Activated T-helper 1 cell treated with anti-CD3 and anti-CD28 coated beads, Interleukin-2, amount 50 U/mL, for 16 hours (primary cell): ENCODE measurements at places on chromosomes 16 and 17.

DNA sequence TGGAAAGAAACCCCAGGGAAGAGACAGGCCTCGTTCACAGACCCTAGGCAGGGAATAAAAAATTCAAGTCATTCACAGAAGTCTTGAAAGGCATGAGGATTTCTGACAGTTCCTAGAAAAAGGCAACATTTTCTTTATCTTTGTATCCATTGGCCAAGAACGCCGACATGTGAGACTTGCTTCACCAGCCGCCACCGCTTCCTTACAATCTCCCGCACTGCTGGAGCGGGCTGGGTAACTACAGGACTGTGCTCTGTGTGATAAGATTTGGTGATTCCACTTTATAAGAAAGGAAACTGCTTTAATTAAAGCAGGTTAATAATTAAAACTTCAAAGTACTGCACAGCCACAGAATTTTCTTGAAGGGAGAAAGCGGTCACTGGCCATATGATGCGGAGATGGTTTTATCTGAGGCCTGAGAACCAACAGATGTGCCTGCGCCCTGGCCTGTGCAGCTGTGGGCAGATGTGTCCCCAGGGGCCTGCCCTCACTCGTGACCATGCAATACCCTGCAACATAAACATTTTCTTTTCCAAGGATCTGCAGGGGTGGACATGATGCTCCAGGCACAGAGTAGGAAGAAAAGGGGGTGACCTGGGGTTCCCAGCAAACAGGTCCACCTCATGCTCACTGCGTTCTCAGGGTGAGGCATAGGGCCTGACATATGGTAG, 13.0 kb upstream of the LGALS3BP start:
- no peak for DNase-seq

DNA sequence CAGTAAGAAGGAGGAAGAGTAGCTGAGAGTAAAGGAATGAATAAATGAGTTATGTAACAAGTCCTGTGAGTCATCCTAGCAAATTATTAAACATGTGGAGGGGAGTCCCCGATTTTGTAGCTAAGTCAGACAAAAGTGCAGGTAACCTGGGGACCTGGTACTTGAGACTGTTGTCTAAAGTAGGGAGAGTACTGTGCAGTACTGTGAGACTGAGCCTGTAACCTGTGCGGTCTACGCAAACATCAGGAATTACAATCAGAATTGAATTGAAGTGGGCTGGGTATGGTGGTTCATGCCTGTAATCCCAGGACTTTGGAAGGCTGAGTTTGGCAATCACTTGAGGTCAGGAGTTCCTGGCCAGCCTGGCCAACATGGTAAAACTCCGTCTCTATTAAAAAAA, 35.7 kb downstream of the IKZF3 start:
- no peak for DNase-seq

DNA sequence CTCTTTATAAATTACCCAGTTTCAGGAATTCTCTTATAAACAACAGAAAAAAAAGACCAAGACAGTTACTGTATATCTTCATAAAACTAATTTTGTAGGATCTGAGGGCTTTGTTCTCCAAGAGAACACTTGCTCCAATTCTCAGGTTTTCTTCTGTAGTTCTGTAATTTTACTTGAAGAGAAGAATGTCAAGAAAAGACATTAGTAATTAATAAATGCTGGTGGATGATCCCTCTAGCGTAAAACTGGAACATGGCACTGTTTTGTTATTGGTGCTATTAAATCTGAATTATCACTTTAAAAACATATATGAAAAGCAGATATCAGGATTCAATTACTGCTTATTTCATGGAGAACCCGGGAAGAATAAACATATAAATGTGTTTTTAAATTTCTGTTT, 36.5 kb upstream of the CPHXL start:
- no peak for DNase-seq

GRCh38 chr17:45096926-45097325, 35.4 kb downstream of the PLCD3 start:
- DNase-seq: no peak

DNA sequence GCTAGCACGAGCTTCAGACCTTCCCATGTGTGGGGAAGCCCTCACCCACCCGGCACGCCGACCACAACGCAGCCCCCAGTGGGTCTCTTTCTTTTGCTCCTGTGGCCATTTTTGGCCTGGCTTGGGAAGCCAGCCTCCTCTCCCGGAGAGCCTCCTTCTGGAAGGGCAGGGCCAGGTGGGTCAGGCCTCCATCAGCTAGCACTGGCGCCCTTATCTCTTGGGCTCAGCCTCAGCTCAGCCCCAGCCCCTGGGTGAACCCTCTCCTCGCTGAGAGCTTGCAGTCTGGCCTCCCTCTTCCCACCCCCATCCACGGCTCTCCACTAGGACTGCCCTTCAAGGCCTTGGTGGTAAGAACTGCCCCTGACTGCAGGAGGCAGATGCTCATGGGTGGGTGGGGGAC, 14.7 kb upstream of the JPH3 start:
- no peak for DNase-seq

- no peak for DNase-seq
These were observed 26.6 kb upstream of the GINS3 start for GRCh38 chr16:58365623-58366022.

DNA sequence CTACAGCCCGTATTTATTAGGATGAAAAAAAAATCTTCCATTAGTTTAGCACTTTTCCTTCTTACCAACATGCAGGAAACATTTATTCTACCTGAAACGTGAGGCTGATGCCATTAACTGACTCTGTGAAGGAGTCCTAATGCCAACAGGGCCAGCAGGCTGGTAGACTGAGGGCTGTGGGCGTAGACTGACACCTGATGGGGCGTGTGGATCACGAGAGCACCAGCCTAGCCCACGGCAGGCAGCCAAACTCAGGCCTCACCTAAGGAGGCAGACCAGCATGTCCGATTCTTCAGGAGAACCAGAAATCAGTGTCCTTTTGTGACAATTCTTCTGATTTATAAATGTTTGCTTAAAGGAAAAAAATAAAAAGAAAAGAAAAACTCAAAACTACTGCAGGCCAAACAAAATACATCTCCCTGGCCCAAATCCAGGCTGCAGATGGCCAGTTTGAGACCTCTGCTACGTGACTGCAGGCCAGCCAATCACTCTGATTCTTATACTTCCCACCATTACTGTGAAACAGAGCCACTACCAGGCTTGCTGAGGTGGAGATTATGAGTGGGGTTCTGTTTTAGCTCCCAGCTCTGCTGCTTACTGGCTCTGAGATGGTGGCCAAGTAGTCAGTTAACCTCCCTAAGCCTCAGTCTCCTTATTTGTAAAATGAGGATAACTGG, 66.5 kb downstream of the GNAO1 start:
- DNase-seq: no peak

DNA sequence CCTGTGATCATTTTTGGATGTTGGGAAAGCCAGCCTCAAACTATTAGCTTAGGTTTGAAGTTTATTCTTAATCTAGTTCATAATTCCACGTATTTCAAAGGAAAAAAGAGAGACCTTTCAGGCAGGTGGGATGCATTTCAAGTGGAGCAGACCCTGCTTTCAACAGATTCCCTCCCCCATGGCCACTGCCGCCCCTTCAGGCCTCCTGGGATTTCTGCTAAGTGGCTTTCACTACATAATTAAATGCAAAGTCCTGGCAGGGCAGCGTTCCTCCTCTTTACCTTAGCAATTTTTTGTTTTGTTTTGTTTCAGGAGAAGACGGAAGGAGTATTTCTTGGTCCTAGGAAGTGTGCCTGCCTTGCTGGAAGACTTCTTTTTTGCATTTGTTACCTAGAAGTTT, 36.6 kb downstream of the MAF start:
- no peak for DNase-seq

- DNase-seq: no peak
These were observed 33.6 kb downstream of the RNF213 start for GRCh38 chr17:80294210-80294609.

DNA sequence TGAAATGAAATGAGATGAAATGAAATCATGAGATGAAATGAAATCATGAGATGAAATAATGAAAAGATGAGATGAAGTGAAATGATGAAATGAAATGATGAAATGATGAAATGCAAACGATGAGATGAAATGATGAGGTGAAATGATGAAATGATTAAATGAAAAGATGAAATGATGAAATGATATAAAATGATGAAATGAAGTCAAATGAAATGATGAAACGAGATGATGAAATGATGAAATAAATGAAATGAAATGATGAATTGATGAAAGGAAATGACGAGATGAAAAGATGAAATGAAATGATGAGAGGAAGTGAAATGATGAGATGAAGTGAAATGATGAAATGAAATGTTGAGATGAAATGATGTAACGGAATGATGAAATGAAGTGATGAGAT, 595.6 kb downstream of the TP53TG3F start:
- DNase-seq: no peak

DNA sequence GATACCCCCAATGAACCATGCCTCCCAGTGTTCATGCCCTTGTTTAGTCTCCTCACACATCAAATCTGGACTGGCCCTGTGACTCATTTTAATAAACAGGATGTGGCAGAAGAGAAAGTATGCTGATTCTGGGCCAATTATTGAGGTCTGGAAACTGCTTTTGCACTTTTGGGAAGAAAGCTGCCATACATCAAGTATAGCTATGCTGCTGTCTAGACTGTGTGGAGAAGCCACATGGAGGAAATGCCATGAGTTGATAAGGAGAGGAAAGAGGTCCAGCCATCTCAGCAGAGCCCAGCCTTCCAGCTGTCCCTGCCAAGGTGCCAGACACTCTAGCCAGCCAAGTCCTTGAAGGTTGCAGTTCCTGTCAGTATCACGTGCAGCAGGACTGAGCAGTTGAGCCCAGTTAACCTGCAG, 16.7 kb downstream of the RPRML start:
- no peak for DNase-seq

GRCh38 chr17:5561736-5562571, 22.4 kb downstream of the NLRP1 start:
- no peak for DNase-seq

DNA sequence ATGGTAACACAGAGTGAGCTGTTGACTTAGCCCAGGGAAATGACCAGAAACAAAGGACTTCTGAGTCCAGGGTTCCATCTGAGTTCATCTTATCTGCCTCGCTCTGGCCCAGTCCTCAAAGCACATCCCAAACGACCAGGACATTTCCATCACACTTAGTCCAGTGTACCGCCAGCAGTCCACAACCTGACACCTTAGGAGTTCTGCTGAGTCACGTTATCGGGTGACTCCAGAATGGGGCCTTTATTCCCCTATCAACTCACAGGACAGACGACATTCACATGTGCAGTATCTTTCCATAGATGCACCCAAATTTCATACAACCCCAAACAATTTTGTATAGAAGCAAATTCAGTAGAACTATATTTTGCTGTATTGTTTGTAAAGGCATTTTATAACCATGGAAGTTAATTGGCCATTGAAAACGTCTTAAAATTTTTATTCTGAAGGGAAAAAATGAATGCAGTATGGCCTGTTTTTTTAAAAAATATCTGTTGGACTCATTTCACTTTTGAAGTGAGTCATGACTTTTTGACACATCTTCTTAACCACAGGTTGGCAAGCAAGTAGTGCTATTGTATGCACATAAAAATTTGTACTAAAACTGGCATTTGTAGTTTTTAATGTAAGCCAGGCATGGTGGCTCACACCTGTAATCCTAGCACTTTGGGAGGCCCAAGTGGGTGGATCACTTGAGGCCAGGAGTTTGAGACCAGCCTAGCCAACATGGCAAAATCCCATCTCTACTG, 46.3 kb downstream of the ZNF18 start:
- DNase-seq: no peak

DNA sequence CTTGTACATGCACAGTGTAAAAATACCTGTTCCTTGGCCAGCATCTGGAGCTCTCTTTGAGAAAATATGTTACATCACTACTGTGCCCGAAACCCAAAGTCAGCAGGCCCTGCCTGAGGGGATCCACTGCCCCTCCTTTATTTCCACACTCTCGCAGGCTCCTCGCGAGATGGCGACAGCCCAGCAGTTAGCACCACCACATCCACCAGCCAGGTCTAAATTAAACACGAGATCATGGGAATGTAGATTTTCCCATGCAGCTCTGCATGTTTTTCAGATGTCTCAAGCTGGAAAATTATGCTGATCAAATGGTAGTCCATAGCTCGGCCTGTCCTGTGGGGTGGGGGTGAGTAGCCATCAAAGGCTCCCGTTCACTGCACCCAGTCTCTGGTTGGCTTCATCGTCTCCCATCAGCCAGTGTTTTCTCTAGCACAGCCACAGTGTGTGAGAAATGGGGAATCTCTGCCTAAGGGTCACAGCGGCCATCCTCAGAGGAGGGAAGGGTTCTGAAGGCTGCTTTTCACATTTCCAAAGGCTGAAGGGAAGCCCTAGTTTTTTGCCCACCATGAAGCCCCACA, 34.7 kb downstream of the EPN2 start:
- DNase-seq: no peak

GRCh38 chr16:67260426-67261063, 11.8 kb downstream of the SLC9A5 start:
- DNase-seq: no peak

- no peak for DNase-seq
These were observed 80.9 kb upstream of the CBX4 start for GRCh38 chr17:79919862-79920720.

GRCh38 chr17:42476411-42476810, 17.7 kb downstream of the ATP6V0A1 start:
- DNase-seq: no peak
